Activated effector memory CD4-positive, alpha-beta T cell treated with Interleukin-2 at 50 U/mL for 16 hours (primary cell): ENCODE measurements at places on chromosomes 16 and 17.

DNA sequence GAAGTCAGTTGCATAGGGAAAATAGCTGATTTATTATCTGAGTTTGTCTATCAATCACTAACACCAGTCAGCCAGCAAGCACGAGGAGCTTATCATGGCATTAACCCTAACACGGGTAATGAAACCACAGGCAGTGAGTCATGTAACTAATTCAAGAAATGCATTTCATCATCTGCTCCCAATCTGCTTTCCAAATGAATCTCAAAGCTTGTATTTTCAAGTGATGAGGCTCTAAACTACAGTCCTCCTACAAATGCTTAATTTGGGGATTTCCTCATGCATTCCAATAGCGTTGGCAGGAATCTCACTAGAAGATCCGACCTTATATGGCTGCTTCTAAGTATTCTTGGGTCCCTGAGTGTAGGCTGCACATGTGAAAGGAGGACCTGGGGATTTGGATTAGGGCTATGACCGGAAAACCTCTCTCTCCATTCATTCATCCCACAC, 118.4 kb upstream of the HSBP1 start:
- DNase-seq = no peak

DNA sequence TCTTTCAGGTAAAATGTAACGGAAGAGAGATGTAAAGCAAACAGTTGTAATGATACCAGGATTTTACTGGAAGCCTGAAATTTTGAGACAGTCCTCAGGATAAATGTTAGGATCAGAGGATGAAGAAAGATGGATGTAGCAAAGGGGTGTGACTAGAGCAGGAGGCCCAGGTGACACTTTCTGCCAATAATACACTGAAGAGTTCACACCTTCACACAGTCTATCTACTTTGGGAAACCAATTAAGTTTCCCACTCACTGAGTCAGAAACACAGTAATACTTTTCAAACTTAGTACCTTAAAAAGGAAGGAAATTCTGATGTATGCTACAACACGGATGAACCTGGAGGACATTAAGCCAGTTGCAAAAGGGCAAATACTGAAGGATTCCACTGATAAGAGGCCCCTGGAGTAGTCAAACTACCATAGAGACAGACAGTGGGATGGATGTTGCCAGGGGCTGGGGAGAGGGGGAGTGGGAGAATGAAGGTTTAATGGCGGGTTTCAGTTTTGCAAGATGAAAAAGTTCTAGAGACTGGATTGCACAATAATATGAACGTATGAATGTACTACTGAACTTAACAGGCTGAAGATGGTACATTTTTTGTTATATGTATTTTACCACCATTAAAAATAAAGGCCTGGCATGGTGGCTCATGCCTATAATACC, 62.3 kb downstream of the CYTH1 start:
- no peak for DNase-seq

DNA sequence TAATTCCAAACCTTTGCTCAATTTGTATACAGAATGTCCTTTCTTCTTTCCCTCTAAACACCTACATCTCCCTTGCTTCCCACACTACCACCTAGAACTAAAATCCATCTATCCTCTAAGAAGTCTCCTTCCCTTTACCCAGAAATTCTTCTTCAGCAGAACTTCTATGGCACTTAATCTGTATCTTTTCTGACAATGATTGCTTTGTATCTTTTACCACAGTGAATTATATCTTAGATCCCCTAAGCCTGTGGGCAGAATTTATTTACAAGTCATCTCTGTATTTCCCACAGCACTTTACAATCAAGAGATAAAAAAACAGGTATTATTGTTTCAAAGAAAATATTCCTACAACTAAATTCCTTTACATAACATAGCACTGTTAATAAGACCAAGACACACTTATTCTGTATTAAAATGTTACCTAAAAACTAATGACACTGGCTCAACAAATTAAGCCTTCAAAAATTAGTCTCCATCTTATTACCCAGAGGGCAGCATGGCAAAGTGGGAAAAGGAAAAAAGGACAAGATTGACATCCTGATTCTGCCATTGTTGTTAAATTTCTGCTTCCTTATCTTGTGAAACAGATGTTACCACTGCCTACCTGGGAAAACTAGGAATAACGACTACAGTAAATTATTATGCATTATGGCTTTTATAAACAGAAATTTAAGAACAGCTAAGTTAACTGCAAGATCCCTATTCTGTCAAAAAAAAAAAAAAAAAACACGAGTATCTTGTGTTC, 42.8 kb downstream of the KANSL1 start:
- DNase-seq = no peak

DNA sequence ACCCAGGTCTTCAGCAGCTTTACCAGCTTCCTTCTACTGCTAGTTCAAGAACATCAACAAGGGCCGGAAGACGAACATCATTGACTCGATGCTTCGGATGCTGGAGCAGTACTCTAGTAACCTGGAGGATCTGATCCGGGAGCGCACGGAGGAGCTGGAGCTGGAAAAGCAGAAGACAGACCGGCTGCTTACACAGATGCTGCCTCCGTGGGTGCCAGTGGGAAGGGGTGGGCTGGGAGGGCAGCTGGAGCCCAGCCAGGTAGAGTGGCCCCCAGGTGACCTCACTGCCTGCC, 12.1 kb downstream of the GUCY2D start:
- DNase-seq = no peak

- peak; percentile 51 for DNase-seq
Observed at GRCh38 chr16:31108035-31108793, at the start of gene BCKDK. TSS of gene BCKDK (plus strand) at chr16:31108386. CDS start at chr16:31109224, 838 bp downstream.

DNA sequence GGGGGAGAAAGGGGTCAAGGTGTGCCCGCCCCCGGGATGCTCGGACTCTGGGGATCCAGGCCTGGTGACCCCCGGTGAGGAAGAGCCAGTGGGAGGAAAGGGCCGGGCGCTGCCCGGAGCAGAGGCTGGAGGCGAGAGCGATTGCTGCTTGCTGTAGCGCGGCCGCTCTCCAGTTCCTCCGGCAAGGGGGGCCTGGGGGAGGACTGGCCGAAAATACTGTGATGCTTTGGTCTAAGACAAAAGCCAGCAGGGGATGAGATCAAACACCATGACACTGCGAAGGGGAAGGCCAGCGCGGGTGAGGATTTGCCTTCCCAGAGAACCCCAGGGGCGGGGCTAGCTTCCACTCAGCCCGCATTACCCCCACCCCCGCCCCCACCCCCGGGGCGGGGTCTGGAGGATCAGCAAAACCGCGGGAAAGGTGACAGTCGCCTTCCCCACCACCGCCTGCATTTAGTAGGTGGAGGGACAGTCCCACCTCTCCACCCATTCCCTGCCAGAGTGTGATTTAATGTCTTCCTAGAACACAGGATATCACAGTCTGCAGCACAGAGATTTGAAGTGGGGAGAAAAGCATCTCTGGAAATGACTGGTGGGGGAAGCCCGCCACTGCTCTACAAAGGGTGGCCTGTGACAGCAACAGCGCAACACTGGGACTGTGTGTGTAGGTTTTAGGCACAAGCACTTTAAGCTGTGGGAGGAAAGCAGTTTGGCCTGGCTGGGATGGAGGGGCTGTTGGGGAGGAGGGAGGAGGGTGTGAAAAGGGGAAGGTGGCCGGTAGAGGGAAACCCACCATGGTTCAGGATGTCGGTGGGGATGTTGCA, 25.7 kb downstream of the MRC2 start:
- DNase-seq = peak; percentile 34

GRCh38 chr17:14741491-14741890, 440.6 kb downstream of the HS3ST3B1 start:
- DNase-seq = no peak

- no peak for DNase-seq
Observed at GRCh38 chr17:81400154-81400977, 5.1 kb downstream of the BAHCC1 start.

DNA sequence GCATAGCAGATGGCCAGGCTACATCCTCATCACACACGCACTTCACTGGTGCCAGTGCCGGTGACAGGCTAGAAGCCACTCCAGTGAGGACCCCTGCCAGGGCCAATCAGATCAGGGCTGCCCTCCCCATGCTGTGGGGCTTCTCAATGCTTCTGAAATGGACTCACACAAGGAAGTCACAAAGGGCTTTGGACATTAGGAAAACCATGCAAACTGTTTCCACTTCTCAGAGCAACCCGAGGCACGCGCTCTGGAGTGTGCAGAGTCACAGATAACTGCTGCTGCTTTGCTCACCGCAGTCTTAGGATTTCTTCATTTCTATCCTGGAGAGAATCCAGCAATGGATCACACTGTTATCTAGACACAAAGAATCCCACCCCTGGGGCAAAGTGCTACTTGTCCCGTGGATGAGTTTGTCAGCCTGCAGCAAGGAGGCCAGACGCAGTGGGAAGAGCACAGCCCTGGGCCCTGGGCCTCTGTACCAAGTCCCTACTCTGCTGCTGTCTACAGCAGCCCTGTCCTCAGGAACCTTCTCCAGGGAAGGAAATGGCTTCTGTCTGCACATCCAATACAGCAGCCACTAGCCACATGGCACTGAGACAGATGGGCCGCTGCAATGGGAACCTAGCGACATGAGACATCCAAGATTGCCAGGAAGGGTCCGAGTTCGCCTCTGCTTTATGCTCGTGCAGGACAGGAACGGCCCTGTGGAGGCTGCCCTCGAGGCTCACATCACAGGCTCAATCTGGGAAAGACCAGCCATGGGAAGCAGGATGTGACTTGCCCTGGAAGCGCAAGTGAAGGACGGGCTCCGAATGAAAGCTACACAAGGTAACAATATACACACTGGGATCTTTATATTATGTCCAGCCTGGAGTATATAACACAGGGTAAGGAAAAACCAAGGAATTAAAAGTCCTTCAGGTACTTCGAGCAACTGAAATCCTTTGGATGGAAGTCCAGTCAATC, 169.3 kb downstream of the ZFHX3 start:
- DNase-seq = no peak

DNA sequence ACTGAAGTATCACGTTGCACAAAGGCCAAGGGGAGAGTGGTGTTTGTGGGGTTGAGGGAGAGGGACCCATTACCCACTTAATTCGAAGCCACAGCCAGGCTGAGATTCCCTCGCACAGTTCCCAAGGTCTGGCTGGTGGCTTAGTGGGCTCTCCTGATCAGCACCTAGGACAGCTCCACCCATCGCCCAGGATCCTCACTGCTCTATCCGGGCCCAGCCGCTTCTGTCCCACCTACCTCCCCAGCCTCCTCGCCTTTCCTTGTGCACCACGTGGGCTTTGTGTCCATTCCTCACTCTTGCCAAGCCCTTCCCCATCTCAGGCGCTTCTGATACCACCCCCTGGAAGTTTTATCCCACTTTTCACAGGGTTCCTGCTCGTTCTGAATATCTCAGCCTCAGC, 163.5 kb downstream of the CCT6B start:
- no peak for DNase-seq

- DNase-seq = no peak
Observed at GRCh38 chr17:50883850-50884438, 17.8 kb upstream of the TOB1 start.

DNA sequence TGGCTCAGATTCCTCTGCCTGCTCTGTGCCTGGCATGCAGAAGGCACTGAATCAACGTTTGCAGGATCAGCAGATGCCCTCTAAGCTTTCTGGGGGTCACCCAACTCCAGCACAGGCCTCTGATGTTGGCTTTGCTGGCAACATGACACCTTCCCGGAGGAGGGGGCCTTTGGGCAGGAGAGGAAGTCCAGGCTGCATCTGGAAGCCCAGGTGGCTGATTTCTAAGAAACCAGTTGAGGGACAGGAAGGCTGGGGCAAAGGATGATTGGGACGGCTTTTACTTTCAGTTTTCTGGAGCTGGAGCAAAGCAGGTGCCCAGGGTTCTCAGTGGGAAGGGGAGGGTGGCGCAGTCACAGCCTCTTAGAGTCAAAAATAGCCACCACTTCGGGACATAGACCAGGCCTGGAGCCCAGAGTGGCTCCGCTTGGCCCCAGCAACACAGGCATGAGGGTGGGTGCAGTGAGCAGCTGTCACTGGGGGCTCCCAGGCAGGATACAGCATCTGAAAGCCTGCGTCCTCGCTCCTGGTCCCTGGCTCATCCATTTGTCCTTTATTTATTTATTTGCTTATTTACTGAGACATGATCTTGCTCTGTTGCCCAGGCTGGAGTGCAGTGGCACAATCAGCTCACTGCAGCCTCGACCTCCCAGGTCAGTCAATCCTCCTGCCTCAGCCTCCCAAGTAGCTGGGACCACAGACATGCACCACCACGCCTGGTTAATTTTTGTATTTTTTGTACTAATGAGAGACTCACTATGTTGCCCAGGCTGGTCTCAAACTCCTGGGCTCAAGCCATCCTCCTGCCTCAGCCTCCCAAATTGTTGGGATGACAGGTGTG, 15.1 kb downstream of the SOCS1 start:
- no peak for DNase-seq

GRCh38 chr16:20995711-20996110, 95.1 kb downstream of the LYRM1 start:
- no peak for DNase-seq

DNA sequence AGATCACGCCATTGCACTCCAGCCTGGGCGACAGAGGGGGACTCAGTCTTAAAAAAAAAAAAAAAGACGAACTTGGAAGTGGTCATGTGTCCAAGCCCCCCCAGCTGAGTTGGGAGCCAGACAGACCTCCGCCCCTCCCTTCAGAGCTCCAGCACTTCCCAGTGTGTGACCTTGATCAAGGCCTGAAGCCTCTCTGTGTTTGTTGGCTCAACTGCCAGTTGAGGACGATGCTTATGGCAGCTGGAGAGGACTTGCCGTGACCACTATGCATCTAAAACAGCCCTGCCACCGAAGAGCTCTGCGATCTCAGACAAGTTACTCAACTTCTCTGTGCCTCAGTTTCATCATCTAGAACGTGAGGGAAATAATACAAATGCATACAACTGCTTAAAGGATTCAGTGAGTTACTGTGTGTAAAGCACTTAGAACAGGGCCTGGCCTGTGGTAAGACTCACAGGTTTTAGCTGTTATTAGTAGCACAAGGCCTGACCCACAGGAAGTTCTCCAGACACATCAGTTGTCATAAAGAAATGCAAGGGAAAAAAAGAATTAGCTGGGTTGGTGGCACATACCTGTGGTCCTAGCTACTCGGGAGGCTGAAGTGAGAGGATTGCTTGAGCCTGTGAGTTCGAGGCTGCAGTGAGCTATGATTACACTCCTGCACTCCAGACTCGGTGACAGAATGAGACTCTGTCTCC, 7.0 kb upstream of the IL27 start:
- DNase-seq = no peak

GRCh38 chr16:87465306-87465705, 27.5 kb downstream of the ZCCHC14 start:
- no peak for DNase-seq

DNA sequence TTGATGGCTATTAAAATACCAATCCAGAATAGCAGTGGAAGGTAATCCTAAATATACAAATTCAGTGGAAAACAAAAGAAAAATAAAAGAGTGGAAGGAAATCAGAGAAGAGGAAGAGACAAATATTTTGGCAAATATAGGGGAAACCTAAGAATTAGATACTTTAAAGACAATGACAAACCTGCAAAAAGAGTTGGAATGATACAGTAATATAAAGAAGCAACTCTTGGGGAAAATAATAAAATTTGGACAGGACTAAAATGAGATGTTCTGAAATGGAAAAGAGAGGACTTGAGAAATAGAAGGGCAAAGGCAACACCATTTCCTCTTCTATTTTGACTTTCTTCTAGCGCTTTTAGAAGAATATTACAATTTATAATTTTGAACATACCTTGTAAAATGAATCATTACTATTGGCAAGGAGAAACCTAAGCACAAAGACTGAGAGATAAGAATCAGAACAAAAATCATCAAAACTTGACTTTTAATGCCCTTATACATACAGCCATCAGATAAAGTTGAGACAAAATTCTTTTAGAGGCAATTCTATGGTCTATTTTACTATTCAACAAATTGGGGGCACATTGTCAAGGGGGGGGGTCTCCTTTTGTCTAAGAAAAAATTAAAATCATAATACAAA, 5.2 kb downstream of the RNF43 start:
- DNase-seq = no peak
